ENCODE measurements at places on chromosomes 5 and 9. TPM values are rescaled to one million over a fixed set of nuclear protein-coding genes. Genes with fewer than 3 reads are reported as not detected.

ACTBL2 gene
- total RNA-seq = not detected

PCA3 gene
- not detected for total RNA-seq

PNPLA7 gene
- total RNA-seq = 2.8 TPM

TSSK1B gene
- total RNA-seq = not detected

NEUROG1 gene
- total RNA-seq = not detected

PCDHB16 gene
- total RNA-seq = not detected

CAPSL gene
- 1.8 TPM for total RNA-seq

CCNH gene
- total RNA-seq = 58.1 TPM

SV2C gene
- not detected for total RNA-seq

BNC2 gene
- not detected for total RNA-seq

GRIN1 gene
- total RNA-seq = not detected

FAM151B gene
- total RNA-seq = 0.36 TPM

NOXA1 gene
- total RNA-seq = 1.2 TPM

FAT2 gene
- not detected for total RNA-seq

RASGRF2 gene
- total RNA-seq = 9.2 TPM

PCDHGA9 gene
- total RNA-seq = 0.07 TPM

CDH12 gene
- total RNA-seq = not detected

ELAVL2 gene
- not detected for total RNA-seq

PRKACG gene
- total RNA-seq = not detected

IL5 gene
- total RNA-seq = not detected

ABLIM3 gene
- not detected for total RNA-seq

CCIN gene
- total RNA-seq = not detected
